MG63 (cell line): ENCODE measurements at places on chromosomes 1 and 21. TPM values are rescaled to one million over a fixed set of nuclear protein-coding genes. Genes with fewer than 3 reads are reported as not detected.

DNA sequence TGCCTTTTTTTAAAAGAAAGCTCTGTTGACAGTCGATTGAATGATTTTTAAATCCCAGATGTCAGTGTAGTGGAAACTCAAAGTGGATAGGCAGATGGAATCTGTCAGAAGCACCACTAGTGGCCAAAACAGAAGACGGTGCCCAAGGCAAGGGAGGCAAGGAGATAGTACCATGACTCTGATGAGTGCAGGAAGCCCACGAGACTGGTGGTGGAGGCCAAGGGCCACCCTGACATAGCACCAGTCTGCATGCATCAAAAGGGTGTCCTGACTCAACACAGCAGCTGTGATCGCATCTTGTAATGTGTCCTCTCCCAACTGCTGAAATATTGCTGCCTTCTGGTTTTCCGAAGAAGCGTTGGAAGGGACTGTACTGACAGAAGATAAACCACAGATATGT is 124.1 kb upstream of the PAPPA2 start:
- no peak for DNase-seq

FAM72B gene
- 8.1 and 19.7 TPM in 2 replicates for total RNA-seq

DNA sequence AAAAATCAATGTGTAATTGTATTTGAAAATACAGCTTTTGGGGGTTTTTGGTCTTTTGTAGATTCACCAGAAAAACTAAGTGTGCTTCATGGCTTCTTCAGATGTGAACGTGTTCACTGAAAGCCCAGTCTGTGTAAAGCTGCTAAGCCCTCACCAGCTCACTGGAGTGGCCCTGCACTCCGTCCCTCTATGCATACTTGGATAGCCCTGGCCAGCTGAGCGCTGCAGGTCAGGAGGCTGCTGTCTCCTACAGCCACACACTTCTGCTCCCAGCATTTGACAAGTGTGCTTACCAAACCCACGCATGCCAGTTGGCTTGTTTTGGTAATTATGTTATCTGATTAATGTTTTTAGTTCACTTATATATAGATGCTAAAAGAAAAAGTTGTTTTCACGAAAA is 163.5 kb downstream of the TLR5 start:
- DNase-seq: no peak

- no peak for DNase-seq
Observed at GRCh38 chr1:7972285-7972684, 10.8 kb downstream of the PARK7 start.

GRCh38 chr1:20875198-20875973 is 88.3 kb upstream of the HP1BP3 start:
- DNase-seq: no peak

GRCh38 chr1:36160949-36161485 is 5.1 kb downstream of the MAP7D1 start:
- DNase-seq: peak; percentile 81

DNA sequence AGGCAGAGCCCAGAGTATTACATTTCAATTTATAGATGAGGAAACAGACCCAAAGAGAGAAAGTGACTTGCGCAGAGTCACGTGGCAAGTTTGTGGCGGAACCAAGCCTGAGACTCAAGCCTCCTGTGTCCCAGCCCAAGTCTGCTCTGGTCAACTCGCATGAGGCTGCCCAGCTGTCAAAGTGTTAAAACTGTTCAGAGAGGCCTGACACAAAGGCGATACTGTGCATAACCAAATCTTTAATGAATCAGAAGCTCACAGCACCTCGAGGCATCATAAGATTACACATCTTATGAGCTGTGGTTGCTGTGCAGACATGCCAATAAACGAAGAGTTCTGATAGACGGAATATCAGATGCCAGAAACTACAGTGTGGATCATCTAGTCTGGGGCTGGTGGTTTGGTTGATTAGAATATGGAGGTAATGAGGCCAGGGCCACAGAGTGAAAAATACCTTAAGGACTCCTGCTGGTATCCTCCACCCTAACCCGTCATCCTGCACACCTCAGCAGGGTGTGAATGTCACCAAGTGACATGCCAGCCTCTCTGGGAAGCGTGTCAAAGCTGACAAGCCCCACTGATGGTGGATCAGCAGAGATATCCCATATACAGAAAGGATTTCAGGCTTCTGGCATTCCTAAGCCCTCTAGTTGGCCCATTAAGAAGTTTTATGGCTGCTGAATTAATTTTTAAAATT is 42.2 kb downstream of the TNNT2 start:
- DNase-seq: no peak

KRTAP11-1 gene
- total RNA-seq: not detected in 2 replicates

DMBX1 gene
- total RNA-seq: not detected in 2 replicates

CAMK1G gene
- not detected in 2 replicates for total RNA-seq

DNA sequence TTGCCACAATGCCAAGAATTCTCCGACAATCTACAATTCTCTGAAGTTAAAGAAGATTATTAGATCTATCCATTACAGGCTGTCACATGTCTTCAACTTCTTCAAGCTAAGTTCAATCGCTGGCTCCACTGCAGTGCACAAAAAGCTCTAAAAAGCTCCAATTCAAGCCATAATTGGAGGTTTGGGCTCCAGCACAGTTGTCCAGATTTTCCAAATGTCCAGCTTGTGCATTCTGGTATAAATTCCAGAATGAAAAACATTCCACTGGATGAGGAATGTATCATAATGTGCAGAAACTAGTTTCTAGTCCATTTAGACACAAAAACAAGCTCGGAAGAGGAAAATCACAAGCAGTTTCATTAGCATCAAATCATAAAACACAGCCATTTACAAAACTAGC is 138.6 kb downstream of the NRIP1 start:
- no peak for DNase-seq

- no peak for DNase-seq
Observed at GRCh38 chr1:165772739-165773138, 4.1 kb upstream of the TMCO1 start.

UBE2U gene
- not detected in 2 replicates for total RNA-seq

DMRTA2 gene
- total RNA-seq: not detected in 2 replicates

PLPPR4 gene
- total RNA-seq: 0.20 TPM in 1 of 2 replicates, not detected in the other

- no peak for DNase-seq
Observed at GRCh38 chr1:97827887-97828286, 92.9 kb downstream of the DPYD start.

CHRNB2 gene
- not detected in 2 replicates for total RNA-seq

DNA sequence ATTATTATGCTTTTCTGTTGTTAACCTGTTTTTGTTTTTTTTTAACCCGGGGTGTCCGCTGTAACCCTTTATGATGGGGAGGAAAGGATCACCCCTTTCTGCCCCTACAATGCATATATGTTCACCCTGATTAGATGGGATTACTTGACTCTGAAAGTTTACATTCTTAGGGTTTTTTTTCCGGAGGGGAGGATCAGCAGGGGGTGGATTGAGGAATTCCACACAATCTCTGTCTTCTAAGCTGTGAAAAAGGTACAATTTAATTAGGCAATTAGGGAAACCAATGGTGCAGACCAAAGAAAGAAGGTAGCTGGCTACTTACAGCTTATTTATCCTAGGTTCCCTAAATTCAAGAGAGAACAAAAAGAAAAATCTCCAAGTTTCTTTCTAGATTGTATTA is 58.3 kb downstream of the EDEM3 start:
- DNase-seq: no peak

DNA sequence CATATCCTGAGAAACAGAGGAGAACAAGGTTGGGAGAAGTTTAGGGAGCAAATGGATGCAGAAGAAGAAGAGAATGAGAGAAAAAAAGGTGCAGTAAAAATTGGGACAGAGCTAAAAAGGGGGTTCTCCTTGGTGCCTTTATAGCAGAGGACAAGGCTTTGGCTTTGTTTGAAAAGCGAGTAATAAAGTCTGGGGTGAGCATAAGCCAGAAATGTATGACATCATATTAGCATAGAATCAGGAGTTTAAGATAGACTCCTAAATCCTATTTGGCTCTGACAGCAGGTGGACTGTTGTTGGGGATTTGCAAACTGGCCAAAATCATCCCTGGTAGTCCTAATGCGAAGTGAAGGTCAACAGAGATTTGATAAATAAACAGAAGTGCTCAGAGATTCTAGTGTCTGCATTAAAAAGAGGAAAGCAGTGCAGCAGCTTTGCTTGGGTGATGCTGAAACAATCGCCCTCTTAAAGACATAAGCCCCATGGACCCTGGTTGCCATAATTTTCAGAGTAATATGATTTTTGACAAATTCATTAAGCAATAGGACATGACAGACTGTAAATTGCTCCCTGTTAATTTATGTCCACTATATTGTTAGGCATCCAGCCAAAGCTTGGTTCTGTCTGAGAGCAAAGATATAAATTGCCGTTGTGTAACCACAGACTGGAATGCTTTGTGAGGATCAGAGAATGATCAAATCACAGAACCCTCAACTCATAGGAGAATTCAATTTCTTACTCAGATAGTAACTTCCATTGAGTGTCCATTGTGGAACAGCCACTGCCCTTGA is 385.0 kb upstream of the NFIA start:
- DNase-seq: no peak

GRCh38 chr1:205301842-205302588 is 19.5 kb downstream of the NUAK2 start:
- no peak for DNase-seq

- no peak for DNase-seq
Observed at GRCh38 chr1:110309139-110309538, 30.0 kb upstream of the RBM15 start.

- no peak for DNase-seq
Observed at GRCh38 chr1:89576013-89576412, 51.4 kb downstream of the LRRC8B start.

DNA sequence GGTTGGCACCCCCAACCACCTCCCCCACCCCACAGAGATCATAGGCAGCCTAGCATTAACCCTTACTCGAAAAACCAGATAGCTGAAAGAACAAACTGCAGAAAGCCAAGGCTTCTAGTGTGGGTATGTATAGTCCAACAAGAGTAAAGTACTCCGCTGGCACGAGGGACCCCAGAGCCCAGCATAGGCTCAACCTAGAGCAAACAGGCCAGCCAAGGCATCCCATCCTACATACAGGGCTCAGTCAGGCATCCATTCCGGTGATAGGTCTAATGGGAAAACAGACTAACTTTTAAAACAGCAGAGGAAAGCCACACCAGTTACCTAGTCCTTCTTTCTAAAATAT is 17.8 kb downstream of the DIPK1A start:
- DNase-seq: no peak

DNA sequence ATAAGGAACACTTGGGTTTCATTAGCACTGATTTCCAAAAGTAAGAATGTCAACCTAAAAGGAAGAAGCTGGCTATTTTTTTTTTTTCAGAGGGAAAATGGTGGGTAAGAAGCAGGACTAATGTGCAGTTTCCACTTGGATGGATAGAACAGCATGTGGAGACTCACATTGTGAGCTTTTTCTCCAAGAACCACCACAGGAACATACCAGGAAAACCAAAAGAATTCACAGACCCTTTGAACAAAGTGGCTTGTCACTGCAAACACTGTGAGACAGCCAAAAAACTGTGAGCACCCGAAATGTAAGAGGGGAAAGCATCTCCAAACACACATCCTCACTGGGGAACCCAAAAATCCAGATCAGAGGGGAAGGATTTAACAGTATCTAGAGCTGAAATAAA is 15.7 kb upstream of the MX1 start:
- DNase-seq: no peak

DNA sequence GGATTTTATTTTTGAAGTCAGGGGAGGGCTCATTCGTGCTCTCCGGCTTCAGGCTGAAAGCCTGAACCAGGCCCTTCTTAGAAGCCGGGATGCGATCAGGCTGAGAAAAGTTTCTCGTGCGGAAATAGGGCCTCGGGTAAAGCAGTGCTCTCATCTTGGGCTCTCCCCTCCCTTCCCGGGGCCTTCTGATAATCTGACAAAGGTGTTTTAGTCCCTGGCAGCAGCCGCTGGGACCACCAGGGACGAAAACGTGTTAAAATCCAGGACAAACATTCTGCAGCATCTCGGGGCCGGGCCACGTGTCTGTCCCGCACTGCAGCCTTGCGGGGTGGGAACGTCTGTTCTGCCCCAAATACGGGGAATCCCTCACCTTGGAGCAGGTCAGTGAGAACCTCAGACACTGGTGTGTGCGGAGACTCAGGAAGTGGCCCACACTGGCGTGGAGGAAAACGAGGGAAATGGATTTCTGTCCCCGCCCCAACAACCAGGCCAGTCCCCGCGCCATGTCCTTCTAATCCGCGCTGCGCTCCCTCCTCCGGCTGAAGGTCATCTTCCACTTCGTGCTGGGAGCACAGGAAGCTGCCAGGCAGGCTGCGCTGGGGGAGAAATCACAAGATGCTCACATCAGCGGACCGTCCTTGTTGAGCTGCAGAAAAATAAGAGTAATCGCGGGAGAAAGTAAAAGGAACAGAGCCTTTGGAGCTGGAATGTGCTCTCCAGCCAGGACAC is 16.6 kb upstream of the AJAP1 start:
- no peak for DNase-seq

DNA sequence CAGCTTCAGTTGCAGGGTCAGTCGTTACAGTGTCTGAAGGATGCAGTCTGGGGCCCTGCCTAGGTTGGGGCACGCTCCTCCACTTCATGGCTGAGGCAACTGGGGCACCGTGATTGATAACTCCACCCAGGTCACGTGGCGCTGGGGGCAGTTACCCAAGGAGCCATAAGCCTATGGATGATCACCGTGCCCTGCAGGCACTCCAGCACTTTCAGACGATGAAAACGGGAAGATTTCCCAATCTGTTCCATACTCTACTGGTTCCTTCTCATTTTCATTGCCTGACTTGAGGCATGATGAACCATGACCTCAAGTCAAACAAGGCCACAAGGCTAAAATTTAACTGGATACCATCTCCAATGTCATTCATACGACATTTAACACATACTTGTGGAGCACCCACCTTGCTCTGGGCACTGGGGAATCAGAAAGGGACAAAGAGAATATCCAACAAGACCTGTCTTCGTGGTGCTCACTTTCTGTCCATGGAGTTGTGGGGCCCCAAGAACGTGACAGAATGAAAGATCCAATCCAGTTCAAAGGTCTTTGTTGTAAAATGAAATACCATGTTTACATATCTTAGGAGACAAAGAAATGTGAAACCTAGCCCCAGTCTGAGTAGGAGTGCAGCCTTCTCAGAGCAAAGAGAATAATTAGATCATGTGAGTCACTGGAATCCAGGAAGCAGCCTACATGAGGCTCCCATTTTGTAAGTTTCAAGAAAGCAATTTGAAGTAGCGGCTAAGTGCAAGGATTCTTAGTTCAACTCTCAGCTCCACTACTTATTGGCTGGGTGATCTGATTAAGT is 39.4 kb upstream of the SPOCD1 start:
- DNase-seq: no peak

DNA sequence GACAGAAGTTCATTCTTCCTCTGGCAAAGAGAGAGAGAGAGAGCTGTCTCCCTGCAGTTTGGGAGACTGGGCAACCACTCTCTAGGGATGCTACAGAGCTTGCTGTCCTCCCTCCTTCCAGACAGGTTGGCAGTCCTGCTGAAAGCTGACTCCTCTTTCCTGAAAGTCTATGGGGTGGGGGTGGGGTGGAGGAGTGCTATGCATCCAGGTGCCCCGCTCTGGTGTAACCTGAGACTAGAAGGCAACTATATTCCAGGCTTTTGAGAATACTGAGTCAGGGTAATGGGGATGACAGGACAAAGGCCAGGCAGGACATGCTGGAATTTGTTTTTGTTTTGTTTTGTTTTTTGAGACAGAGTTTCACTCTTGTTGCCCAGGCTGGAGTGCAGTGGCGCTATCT is 55.4 kb downstream of the OPTC start:
- no peak for DNase-seq
